Fibroblast of pulmonary artery (primary cell): ENCODE measurements at places on chromosomes 16 and 17.

DNA sequence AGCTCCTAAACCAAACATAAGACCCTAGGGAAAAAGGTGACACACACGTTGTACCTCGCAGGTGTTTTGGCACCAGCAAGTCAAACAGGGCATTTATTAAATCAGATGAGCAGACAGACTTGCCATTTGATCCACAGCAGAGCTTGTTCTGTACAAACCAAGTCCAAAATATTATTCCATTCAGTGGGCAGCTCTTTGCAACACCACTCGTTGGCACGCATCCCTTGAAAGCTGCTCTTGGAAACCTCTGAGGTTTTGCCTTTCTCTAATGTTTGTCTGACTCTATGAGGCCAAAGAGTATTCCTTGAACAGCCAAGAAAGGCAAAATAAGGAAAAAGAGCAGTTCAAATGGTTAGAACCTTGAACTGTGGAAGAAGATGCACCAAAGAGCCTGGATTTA is 12.7 kb downstream of the TMEM100 start:
- no peak for DNase-seq

DNA sequence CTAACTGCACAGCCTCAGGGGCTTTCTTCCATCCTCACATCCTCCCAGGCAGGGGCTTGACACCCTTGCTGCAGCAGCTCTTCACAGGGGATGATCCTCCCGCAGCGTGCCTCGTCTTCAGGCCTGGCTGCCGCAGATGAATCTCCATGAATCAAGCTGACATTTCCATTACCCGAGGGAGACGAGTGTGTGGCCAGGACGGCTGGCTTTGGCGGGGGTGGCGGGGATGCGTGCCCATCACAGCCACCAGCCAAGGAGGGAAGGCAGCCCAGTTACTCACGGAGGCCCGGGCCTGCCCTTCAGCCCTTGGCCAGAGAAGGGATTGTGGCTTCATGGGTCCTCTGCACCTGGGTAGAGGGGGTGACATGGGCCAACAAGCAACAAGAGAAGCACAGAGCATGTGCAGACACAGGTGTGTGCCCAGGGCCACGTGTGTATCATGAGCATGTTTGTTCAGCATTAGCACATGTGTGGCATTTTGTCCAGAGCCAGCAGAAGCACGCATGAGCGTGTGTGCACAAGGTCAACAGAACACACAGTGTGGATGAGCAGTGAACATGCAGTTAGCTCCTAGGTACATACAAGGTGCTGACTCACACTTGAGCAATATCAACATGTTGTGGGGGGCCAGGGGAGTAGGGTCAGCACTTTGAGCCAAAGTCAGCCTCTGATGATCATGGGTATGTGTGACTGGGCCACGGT is 236.4 kb downstream of the KATNIP start:
- DNase-seq: no peak

GRCh38 chr16:27267037-27267677 is 1.4 kb downstream of the NSMCE1 start:
- DNase-seq: no peak

- DNase-seq: no peak
These were observed 1.1 kb downstream of the CRLF3 start for GRCh38 chr17:30823421-30823820.

GRCh38 chr17:66842959-66843358 is 8.0 kb downstream of the CACNG5 start:
- DNase-seq: no peak

GRCh38 chr16:5412731-5413130 is 315.1 kb upstream of the EEF2KMT start:
- no peak for DNase-seq

DNA sequence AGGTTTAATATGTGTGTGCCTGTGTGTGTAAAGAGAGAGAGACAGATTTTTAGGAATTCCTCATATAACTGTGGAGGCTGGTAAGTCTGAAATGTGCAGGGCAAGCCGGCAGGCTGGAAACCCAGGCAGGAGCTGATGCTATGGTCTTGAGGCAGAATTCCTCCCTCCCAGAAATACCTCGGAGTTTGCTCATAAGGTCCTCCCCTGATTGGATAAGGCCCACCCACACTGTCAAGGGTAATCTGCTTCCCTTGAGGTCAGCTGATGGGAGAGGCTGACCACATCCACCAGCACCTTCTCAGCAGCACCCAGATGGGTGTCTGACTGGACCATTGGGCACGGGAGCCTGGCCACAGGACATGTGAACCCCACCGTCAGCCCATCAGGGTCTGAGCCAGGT is 42.4 kb downstream of the C16orf95 start:
- no peak for DNase-seq

- DNase-seq: no peak
These were observed 4.4 kb downstream of the SMARCD2 start for GRCh38 chr17:63837962-63838600.

- peak; percentile 76 for DNase-seq
These were observed 12.7 kb downstream of the CYGB start for GRCh38 chr17:76524598-76525512.

GRCh38 chr16:19607616-19608280 is 52.2 kb downstream of the VPS35L start:
- DNase-seq: peak; percentile 35

DNA sequence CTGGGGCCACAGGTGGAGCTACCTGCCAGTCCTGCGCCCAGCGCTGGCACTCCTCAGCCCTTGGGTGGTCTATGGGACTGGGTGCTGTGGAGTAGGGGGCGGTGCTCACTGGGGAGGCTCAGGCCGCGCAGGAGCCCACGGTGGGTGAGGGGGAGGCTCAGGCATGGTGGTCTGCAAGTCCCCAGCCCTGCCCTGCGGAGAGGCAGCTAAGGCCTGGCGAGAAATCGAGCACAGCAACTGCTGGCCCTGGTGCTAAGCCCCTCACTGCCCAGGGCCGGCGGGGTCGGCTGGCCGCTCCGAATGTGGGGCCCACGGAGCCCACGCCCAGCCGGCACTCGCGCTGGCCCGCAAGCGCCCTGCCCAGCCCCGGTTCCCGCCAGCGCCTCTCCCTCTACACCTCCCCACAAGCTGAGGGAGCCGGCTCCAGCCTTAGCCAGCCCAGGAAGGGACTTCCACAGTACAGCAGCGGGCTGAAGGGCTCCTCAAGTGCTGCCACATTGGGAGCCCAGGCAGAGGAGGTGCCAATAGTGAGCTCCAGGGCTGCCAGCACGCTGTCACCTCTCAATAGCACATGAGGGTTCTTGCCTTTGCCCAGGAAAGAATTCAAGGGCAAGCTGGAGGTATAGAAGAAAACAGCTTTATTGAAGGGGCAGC is 11.0 kb upstream of the EEF2KMT start:
- DNase-seq: no peak

DNA sequence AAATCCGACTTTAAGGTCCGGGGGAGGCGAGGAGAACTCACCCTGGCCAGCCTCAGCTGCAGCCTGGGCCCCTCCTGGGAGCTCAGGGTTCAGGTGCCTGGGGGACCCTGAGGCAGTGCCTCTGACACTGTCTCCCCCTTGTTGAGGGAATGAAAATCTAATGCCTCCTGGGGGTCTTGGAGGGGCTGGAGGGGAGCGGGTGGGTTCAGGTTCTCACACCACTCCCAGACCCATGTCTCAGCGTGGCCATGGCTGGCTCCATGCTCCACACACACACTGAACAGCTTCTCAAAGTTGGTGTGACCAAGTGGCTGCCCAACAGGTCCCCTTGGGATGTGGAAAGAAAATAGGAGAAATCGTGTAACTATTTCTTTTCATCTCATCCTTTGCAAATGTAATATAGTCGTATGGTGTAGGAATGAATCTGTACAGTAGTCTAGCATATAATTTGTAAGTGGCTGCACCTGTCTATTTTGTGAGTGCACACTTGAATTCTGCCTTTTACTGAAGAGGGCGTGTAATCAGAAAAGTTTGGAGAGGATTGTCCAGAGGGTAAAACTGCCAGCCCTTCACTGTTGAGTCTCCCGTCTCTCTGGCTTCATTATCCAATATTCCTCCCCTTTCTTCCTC is 788 bp upstream of the PRCD start:
- no peak for DNase-seq

GRCh38 chr17:70987867-70988340 is 818.6 kb downstream of the KCNJ2 start:
- DNase-seq: no peak

GRCh38 chr17:77116371-77116860 is 24.4 kb upstream of the SEC14L1 start:
- no peak for DNase-seq

DNA sequence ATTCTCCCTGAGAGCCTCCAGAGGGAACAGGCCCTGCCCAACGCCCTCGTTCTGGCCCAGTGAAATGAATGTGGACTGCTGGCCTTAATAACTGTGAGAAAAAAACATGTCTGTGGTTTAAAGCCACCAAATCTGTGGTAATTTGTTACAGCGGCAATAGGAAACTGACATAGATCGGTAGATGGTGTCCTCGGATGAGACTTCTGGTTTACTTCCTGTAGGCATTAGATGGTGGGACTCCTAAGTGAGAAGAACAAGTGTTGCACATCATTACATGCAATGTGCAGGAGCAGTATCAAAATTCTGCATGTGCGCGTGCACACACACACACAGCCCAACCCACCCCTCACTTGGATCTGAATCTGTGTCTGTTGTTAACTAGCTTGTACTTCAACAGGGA is 42.0 kb downstream of the CDK5R1 start:
- no peak for DNase-seq

GRCh38 chr16:86882586-86883280 is 304.4 kb downstream of the FOXL1 start:
- peak; percentile 70 for DNase-seq

DNA sequence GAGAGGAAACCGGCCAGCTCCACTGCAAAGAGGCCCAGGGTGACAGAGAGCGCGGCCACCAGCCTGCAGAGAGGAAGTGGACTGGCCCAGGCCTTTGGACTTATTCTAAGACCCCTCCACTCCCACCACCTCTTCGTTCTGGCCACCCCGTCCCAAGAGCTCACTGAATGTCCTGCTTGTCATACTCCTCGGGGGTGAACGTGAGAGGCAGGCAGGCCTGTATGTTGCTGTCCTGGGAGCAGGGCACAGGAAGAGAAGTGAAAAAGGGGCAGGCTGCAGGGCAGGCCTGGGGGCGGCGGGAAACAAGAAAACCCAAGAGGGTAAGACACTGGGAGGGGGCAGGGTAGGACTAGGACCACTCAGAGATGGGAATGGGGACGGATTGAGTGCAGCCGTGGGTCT is 384 bp downstream of the TMEM107 start:
- DNase-seq: no peak

- DNase-seq: no peak
These were observed at the start of gene MPO for GRCh38 chr17:58280480-58281217. TSS of gene MPO (minus strand) at chr17:58280935. CDS start at chr17:58280758, 177 bp downstream.

DNA sequence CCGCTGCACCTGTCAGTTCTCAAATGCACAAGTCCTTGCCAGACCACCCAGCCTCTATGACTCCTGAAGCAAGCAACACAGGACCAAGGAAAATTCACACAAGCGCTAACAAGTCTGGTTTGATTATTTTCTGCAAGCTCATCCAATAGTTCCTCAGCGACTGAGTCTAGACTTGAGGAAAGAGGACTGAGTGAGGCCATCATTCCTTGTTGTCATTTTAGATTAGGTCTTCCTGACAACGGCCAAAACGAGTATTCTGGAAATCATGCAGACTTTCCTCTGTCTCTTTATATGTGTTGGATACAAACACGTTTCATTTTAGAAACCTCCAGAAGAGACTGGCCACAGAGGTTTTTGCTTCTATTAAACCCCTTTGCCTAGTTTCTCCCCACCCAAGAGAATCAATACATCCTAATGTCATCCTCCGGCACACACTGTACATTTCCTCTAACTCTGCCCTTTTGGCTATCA is 561 bp downstream of the CCDC47 start:
- peak; percentile 31 for DNase-seq

DNA sequence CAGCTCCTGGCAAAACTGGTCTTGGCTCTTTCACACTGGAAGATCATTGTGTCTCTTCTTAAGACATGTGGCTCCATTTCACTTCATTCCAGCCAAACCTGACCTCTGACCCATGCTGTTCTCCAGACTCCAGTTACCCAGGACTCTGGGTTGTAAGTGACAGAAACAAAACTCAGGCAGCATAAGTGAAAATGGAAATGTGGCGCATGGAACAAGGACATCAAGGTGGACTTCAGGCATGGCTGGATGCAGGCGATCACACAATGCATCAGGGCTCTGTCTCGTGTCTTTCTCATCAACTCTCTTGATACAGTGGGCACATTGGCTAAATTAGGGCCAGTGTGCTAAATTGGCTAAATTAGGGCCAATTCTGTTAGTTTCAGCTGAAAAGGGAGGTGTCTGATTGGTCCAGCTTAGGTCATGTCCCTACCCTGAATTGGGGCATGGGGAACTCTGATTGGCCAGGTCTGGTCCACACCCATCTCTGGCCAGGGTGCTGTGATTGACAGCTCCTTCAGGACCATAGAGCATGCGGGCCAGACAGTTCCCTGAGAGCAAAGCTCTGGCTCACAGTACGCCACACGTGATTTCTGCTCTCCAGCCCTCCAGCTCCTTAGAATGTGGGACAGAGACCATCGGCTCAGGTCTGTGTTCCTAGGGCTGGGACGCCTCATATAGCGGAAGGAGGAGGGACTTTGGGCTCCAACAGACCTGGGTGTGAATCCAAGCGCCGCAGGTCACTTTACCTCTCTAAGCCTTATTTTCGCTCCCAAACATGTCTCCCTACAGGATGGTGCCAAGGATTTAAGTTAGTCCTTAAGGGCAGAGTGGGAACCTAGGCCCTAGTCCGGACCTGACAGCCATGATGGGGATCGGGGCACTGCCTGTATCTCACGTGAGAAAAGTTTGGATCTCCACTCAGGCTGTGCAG is 17.5 kb downstream of the SOCS1 start:
- DNase-seq: no peak

- no peak for DNase-seq
These were observed 19.9 kb downstream of the ZCCHC14 start for GRCh38 chr16:87472935-87473334.

DNA sequence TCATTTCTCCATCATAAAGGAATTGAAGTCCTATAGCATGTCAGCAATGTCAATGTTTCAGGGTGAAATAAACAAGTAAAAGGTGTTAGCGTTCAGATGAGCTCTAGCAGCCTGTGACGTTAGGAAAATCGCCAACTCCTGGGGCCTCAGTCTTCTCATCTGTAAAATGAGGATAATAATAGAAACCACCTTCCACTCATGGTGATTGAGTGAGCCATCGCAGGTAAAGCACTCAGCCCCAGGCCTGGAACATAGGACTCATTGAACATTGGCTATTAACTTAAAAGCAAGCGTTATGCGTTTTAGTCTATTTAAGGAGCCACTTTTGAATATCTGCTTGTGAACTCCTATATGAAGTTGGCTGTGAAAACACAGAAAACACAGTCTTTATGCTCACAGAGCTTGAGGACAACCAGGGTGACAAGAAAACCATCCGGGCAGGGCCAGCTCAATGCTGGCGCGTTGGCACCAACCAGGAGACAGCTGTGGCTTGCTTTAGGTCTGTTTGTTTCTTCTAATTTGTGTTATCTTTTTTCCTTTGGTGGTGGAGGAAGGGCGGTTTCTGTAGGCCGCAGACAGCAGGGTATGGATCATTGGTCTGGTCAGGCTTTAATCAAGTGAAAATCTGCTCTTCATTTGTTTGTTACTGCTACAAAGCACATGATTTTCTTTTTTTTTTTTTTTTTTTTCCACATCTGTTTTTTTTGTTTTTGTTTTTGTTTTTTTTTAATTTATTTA is 35.7 kb upstream of the MED9 start:
- no peak for DNase-seq
